ENCODE measurements at places on chromosomes 11 and 22.
A peak's percentile ranks its signal among the peaks of the same experiment; 100 is the strongest.

- DNase-seq, result no peak
These were observed 177.1 kb upstream of the B3GAT1 start for GRCh38 chr11:134589129-134589528.

DNA sequence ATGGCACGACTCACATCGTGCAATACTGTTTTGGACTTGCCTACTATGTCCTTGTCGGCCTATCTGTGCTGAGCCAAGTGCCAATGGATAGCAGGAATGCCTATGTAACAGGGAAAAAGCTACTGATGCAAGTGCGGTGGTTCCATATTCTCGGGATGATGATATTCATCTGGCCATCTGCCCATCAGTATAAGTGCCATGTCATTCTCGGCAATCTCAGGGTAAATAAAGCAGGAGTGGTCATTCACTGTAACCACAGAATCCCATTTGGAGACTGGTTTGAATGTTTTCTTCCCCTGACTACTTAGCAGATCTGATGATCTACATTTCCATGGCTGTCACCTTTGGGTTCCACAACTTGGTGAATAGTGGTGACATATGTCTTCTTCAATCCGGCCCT lies 20.1 kb downstream of the OOSP3 start:
- no peak for DNase-seq

DNA sequence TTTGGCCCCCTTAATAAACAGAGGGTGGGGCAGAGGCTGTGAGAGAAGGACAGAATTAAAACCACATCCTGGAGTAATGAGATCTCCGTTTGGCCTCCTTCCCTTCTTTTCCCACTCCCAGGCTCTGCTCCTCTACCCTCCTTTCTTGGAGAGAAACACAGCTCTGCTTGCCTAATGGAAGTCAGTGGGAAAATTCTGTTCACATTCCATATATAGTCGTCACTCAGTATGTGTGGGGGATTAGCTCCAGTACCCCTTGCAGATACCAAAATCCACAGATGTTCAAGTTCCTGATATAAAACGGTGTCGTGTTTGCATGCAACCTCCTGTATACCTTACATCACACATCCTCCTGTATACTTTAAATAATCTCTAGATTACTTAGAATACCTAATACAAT lies 37.6 kb upstream of the THY1 start:
- no peak for DNase-seq

DNA sequence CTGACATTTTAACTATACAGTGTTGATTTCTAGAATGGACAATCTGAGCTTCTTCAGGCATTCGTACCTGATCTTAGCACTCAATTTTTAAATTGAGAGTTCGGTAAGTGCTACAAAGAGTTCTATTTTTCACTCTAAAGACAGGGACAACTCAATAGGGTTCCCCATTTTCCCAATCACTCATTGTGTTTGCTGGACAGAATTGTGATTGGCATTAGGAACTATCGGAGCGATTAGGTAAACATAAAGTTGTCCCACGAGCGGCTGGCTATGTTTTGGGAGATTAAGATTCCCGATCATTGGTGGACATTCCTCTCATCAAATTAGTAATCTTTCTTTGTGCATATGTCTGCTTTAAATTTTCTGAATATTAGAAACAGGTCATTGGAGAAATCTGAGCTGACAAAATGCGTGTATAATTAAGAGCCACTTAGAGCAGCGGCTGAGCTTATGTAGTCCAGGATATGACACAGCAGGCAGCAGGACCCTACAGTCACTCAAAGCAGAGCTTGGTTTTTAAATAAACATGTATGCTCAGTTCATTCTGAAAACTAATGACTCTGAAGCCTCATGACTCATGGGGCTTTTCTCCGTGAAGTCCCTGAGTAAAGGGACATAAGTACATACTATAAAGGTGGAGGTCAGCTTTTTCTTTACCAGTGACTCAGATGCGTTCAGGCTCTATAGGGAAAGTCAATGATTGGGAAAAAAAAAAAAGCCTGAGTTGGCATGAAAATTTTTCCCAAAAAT lies 109.4 kb downstream of the GRIA4 start:
- DNase-seq, result peak; percentile 56

DNA sequence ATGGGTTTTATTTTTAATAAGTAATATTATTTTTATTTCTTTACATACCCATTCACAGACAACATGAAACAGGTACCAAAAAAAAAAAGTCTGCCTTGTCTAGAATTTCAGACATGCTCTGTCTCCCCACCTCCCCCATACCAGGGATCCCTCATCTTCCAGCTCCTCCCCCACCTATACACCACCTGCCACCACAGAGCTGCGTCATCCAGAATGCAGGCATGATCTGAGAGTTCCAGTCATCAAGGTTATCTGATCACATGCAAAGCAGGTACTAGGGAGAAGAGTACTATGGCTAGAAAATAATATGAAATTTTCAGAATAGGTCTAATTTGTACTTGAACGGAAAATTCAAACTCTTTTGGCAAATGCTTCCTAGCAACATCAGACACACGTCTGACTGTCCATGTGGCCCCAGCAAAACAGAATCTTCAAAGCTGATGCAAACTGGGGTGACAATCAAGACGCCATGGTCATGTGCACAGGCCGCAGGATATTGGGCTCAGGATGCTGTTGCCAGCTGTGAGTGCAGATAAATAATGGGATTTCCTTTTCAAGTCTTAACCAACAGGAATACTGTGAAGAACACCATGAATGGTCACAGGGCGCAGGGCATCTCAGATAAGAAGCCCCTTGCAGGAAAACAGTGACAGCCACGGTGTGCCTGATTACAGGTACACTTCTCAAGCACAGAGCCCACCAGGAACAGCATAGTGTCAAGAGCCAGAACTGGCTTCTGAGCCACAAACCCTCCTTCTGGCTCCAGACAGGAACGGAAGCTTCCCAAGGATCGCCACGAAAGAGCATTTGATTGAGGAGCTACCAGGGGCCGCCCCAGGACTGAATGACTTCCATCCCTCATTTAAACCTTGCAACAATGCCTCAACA lies 169.5 kb downstream of the EFCAB6 start:
- DNase-seq, result no peak

- peak; percentile 54 for DNase-seq
These were observed at the start of gene CRYAB for GRCh38 chr11:111911563-111912401. Gene CRYAB, minus strand, starts transcription at chr11:111911770. Its CDS starts 46 bp downstream, at chr11:111911724.

- DNase-seq, result no peak
These were observed 573 bp downstream of the STK33 start for GRCh38 chr11:8593455-8593854.

DNA sequence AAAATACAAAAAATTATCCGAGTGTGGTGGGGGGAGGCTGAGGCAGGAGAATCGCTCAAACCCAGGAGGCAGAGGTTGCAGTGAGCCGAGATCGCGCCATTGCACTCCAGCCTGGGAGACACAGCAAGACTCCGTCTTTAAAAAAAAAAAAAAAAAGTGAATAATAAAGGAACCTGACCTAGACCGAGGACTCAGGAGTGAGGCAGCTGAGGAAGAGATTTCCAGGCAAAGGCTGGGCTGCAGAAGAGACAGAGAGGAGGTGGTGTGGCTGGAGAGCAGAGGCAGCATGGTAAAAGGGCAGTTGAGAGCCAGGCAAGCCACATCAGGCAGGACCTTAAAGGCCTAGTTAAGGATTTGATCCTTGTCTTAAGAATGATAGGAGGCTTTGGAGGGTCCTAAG lies 28.4 kb upstream of the SMCO4 start:
- DNase-seq, result no peak

DNA sequence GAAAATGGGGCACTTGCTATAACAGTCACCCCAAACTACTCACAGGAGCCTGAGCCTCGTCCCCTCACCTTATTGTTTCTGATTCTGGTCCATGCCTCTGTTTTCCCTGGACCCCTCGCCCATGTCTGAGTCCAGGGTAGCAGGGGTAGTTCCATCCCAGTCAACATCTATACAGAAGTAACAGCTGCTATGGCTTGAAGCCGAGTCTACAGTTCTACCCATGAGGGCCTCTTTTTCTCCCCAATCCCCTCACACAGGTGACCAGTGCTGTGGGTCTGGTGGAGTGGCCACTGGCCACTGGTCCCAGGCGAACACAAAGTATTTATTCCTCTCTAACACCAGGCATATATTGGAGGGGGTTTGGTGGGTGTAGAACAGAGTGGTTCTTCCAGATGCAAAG lies 116.4 kb downstream of the ZNF280B start:
- DNase-seq, result no peak

- no peak for DNase-seq
These were observed 709.7 kb downstream of the NTM start for GRCh38 chr11:132080127-132080526.

GRCh38 chr11:134543645-134544044 lies 131.6 kb upstream of the B3GAT1 start:
- DNase-seq, result no peak

GRCh38 chr11:39725081-39725480 lies 1734.4 kb downstream of the LRRC4C start:
- no peak for DNase-seq

GRCh38 chr22:47593911-47594311 lies 831.5 kb downstream of the TBC1D22A start:
- DNase-seq, result no peak

GRCh38 chr11:104476454-104476853 lies 312.5 kb upstream of the PDGFD start:
- DNase-seq, result no peak

GRCh38 chr11:117144477-117145392 lies 648 bp downstream of the PAFAH1B2 start:
- peak; percentile 66 for DNase-seq

DNA sequence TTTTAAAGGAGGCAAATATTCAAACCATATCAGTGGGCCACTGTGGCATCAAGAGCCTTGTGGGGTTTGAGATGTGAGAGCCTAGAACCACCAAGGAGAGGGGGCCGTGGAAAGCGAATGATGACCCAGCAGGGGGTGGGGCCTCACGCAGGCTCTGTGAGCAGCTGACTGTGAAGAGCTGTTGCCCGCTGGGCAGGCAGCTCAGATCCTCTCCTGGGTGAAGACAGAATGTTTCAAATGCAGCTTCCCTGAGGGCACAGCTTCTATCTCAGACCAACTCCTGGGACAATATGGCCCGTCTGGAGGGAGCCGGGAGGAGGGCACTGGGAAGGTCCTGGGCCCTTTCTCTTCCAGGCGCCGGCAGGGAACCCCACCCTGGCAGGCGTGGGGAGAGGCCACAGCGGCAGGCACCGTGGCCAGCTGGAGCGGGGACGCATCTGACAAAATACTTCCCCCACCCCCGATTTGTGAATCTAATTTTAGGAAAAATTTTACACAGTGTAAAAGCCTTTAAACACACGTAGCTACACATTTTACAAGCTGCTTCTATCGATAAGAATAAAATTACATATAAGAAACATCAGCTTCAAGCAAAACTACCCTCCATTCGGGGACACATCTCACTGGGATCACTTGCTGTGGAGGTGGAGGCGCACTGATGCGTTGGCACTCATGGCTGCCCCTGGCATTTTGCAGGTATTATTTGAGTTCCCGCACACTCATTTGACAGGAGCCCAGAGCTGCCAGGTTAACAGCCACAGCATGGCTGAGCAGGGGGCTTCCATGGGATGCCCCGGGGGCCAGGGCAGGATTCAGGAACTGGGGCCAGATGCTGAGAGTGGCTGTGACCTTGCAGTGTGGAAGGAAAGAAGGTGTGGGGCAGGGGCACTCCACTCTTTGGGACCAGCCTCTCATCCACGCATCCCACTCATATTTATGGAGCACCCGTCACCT lies 40.3 kb downstream of the PARVG start:
- no peak for DNase-seq

GRCh38 chr11:88383447-88383846 lies 45.9 kb upstream of the CTSC start:
- no peak for DNase-seq

- no peak for DNase-seq
These were observed 58.1 kb downstream of the PPFIA1 start for GRCh38 chr11:70328556-70328955.

DNA sequence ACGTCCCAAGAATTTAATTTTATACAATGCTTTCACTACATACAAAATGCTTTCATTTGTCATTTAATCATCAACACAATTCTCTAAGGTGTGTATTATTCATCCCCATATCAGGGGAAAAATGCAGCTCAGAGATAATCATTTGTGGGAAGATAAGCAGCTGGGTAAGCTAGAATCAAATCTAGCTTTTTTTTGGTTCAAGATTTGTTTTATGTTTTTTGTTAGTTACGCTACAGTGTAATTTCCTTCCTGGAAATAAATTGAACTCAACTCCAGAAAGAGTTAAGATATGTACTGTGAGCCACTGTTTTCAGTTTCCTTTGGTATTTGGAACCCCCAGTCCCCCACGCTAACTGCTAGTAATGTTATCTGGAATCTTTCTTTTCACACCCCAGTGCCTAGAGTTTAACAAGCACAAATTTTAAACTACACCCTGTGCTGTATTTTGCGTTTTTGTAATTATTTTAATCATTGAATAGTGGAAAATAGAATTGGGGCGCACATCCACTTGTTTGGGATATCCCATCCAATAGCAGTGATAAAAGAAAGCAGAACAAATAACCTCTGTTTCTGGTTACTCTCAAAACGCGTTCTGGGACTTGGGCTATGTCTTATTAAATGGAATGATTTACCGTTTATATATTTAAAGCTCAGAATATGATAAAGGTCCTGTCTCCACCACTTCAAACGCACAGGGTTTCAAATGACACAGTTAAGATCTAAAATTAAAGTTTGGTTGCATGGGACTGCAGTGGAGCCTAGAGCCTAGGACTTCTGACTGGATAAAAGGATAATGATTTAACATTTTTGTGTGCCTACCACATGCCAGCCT lies 2.1 kb upstream of the HSPA8 start:
- DNase-seq, result no peak

DNA sequence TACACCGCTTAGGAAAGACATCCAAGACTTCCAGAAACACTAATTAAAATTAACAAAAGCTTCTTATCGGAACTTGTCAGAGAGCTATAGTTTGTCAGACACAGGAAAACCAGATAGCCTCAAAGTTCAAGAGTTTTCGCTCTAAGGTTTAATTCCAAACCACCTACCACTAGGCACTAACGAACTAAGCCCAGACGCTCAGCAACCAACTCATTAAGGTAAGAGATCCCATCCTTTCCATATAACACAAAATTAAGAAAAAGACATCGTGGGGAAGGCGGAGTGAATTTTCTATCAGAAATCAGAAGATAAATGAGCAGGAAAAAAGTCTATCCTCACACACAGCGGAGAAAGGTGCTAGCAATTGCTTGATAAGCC lies 382 bp downstream of the IMMP1L start:
- no peak for DNase-seq

- no peak for DNase-seq
These were observed 39.0 kb downstream of the RRAS2 start for GRCh38 chr11:14320020-14320419.

DNA sequence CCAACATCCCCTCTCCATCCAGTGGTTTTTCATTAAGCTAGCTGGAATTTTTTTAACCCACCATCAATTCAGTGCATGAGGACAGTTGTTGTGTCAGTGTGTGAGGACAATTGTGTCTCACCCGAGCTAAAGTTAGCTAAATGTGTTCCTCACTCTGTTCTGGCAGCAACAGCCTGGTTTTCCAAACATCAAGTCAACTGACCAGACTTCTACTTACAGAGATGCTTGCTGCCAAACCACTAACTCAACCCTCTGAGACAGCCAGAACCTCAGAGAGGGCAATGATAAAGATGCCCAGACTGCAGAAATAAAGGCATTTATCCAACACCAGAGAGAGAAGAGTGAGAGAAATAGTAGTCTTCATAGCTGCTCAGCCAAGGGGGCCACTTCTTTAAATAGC lies 6.7 kb downstream of the PAMR1 start:
- no peak for DNase-seq
